Activated T-helper 9 cell treated with anti-CD3 and anti-CD28 coated beads, Interleukin-2, amount 50 U/mL, for 16 hours (primary cell): ENCODE measurements at places on chromosomes 13 and 19.

GRCh38 chr13:36288794-36289391, 8.7 kb downstream of the CCDC169 start:
- DNase-seq, result no peak

DNA sequence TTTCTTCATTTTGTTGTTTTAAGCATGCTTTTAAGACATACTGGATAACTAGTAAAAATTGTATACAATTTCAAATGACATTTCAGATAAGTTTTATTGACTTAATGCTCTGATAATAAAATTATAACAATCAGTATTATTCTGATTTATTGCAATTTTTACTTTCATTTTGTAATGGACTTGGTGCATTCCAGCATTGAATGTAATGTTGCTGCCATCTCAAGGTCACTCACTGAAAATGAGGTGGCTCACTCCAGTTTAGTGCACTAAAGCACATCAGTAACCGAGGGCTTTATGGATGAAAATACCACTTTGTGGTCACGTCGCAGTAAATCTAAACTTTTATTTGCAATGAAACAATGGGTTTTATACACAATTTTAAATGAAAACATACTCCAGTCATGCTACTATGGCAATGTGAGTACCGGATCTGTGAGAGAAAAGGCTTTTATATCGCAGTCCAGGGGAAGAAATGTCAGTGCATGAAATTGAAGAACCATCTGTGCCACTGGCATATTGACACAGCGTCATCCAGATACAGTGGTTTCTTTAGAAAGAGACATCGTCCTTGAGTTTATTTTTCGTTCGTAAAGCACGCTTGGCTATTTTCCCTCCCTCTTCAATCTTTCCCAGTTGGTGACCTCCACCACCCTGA, 20.7 kb upstream of the ZNF507 start:
- DNase-seq, result no peak

DNA sequence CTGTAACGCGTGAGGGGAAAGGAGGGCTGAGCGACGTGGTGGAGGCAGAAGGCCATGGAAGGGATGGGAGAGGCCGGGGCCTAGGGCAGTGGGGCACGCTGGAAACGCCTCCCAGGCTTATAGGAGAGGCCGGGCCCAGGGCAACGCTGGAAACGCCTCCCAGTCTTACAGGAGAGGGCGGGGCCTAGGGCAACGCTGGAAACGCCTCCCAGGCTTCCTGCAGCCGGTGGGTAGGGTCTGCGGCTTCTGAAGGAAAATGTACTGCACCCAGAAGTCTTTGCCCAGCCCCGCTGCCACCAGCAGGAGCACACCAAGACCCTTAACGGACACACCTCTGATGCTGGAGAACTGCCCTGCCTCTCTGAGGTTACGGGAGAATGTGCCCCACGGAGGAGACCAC, 9.1 kb downstream of the CACTIN start:
- no peak for DNase-seq

- no peak for DNase-seq
Measured at GRCh38 chr13:25771641-25772478, 280.0 kb downstream of the SHISA2 start.

DNA sequence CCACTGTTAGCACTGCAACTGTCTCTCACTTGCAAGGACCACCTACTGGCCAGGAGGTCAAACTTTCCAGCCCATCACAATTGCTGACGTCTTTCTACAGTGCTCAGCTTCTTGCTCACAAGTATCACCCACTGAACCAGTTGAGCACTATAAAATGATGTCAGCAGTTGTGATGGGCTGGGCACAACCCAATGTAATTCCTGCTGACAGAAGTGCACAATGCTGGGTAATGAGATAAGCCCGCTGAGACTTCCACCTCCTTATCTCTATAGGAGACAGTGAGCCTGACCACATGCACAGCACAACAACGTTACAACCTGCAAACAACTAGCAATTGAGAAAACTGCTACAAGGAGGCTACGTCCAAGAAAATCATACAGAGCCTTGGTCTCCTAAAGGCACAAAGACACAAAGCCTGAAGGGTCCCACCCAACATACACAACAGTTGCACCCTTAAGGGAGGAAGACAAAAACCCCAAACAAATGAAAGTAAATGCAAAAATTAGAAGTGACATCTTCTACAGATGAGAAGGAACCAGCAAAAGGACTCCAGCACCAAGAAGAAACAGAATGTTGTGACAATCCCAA, 273.2 kb downstream of the LIG4 start:
- DNase-seq, result no peak

DNA sequence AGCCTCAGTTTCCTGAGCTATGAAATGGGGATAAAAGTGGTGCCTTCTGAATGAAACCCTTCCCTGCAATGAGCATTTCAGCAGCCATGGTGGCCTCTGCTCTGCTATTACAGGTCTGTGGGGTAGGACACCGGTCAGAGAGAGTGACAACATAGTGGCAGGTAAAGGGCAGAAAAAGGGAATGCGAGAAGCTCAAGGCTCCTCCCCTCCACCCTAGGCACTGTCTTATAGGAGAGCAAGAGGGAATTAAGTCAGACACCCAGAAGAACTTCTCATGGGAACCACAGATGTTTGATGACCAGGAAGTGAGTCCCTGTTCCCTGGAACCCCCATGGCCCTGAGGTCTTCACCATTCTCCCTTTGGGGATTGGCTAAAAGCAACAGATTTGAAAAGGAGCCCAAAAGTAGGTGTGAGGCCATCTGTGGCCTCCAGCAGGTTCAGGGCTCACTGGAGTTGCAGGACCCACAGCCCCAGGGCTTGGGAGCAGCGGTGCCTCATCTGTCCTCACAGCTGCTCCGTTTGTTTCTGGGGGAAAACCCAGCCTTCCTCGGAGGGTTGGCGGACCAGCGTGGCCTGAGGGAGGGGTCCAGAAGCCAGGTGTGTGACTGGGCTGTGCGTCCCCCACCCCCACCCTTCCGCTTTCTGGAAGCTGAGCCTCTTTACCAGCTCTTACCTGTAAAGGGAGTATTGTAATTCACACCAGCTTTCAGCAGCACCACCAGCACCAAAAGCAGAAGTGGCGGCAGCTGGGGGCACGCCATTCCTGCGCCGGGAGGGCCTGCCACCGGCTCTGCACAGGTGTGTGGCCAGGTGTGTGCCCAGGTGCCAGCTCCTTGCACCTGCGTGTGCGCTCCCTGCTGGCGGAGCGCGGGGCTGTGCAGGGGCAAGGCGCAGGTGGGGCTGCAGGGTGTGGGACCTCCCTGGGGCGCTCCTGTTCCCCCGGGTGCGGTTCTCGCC, 19.4 kb downstream of the IQCN start:
- no peak for DNase-seq
